ENCODE measurements at places on chromosomes 1 and 21.

GRCh38 chr1:243244432-243244841 is 10.6 kb downstream of the CEP170 start:
- DNase-seq: no peak

DNA sequence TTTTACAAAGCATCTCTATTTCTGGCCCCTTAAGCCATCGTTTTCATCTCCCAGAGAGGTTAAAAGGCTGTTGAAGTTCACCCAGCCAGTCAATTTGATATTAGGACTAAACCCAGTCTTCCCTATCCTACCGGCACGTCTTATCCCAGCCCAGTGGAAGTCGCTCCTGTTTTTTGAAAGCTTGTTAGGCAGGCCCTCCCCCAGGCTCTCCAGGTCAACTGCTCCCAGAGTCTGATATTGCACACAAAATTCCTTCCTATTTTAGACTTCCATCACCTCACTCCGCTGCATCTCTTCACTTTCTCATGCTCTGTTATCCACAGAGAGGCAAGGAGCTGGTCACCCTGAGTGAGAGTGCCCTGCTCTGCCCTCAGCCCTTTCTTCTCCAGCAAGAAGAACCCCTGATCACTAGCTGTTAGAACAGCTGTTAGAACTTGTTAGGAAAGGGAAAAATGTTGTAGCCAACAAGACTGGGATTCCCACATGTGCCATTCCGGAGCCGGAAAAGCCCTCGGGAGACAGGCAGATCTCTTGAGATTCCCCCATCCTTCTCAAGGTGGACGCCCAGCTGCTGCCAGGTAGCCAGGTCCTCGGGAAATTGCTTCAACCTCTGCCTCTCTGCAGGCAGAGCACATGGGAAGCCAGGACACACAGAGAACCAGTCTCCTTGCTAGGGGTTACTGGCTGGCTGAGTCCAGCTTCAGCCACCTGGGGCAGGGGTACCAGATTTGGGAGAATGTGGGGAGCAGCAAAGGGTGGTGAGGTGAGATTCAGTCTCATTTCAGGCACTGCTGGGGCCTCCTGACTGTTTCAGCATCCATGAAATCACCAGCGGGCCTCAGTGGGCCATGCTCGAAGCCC is 25.7 kb downstream of the PLXNA2 start:
- no peak for DNase-seq

DNA sequence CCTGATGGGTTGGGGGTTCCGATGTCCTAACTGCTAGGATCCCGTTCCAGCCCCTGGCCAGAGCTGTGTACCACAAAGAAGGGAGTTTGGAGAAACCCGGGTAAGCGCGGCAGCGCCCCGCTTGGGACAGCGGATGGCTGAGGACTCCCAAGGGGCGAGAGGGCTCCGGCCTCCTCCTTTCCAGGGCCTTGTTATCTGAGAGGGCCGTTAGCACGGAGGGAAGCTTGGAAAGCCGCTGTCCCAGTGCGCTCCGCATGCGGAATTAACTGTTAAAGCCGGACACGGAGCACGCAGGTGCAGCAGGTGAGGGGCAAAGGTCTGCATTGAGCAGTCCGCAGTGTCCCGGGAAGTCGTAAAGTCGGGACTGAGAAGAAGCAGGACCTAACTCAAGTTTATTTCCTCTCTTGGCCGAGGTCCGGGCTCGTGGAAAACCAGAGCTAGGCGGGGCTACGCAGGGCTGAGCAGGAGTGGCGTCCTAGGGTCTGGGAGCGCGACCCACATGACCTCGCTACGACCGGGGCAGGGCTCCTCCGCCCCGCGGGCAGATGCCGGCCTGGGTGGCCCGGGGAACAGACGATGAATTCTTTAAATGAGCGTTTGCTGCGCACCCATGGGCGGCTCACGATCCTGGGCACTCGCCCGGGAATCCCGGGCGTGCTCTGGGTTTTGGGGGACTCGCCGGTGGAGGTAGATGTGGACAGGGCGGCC is 4.5 kb downstream of the LHX4 start:
- DNase-seq: no peak

- peak; percentile 80 for DNase-seq
Observed at GRCh38 chr1:5980314-5981008, 11.8 kb downstream of the NPHP4 start.

GRCh38 chr21:39980241-39980820 is 113.1 kb downstream of the PCP4 start:
- no peak for DNase-seq

DNA sequence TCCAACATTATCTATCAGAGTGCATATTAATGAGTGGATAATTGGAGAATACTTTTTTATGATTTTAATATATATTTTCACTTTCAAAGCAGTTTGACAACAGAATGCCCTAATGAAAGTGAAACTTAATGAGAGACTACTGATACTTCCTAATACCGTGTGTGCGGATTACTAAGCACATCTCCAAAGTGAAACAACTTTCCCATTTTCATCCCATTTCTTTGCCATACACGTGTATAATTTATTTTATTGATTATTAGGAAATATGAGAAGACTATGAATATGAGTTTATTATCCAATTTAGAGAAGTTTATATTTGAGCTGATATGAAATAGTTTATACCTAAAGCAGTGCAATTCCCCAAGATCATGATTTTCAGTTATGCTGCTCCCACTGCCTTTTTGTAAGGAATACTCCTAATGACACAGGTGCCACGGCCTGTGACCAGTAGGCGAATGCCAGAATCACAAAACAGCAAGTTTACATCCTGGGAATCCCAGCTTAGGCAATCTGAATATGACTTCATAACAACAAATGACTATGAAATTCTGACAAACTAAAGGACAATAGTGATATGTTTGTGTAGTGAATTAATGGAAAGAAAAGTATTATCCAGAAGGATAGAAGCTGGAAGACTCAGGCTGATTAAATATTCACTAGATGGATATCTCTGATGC is 202.9 kb downstream of the NCAM2 start:
- DNase-seq: no peak
